ENCODE measurements at places on chromosomes 5 and 9.

- no peak for DNase-seq
Observed at GRCh38 chr5:136103118-136103517, 29.5 kb upstream of the SMAD5 start.

DNA sequence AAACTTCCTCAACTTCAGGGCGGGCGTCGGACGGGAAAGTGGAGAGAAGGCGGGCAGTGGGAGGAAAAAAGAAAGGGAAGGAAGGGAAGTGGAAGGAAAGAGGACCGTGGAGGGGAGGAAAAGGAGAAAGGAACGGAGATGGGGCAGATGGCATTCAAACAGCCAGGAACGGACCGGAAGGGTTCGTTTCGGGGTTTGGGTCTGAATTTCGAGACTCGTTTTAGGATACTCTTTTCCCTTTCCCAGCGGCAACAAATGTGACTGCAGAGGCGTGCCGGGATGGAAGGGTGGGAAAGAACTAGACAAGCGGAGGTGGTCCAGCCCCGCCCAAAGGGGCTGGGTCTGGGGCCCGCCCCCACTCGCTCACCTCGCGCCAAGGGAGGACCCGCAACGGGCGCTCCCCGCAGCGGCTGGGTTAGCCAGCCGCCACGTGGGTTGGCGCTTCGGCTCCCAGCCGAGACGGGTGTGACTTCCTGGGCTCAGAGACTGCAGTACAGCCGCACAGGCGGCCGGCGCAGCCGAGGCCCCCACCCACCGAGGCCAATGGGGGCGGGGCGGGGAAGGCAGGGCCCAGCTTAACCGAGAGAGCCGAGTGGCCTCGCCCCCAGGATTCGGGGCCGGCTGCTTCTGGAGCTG is 2.7 kb downstream of the VCAN start:
- DNase-seq, result peak; percentile 77

GRCh38 chr9:134338394-134339182 is 12.3 kb downstream of the RXRA start:
- no peak for DNase-seq

DNA sequence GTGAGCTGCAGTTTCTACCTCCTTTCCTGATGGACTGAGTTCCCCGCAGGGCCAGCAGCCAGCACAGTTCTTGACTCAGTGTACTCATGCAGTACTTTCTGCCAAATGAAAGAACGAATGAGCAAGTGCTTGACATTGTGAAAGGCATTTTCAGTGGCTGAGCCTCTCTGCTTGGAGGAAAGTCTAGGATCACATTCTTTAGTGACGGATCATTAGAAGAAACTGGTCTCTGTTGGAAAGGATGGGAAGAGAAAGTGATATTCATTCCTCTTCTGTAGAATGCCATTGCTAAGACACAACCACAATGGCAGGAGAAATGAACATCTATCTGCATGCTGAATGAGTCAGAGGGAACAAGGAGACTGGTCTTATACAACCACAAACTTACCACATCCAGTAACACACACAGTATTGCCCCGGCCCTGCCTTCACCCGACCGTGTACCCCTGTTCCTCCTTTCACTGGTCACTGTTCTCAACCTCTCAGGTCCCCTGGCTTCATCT is 206.9 kb downstream of the CRB2 start:
- no peak for DNase-seq

- DNase-seq, result no peak
Observed at GRCh38 chr9:73344060-73344459, 192.4 kb downstream of the ANXA1 start.

- DNase-seq, result peak; percentile 36
Observed at GRCh38 chr9:134004131-134004873, 12.2 kb upstream of the VAV2 start.

- no peak for DNase-seq
Observed at GRCh38 chr9:18580151-18580550, 106.2 kb downstream of the ADAMTSL1 start.

- no peak for DNase-seq
Observed at GRCh38 chr9:95645579-95645978, 128.8 kb upstream of the PTCH1 start.

- DNase-seq, result no peak
Observed at GRCh38 chr5:126938466-126938865, 91.9 kb downstream of the MARCHF3 start.

DNA sequence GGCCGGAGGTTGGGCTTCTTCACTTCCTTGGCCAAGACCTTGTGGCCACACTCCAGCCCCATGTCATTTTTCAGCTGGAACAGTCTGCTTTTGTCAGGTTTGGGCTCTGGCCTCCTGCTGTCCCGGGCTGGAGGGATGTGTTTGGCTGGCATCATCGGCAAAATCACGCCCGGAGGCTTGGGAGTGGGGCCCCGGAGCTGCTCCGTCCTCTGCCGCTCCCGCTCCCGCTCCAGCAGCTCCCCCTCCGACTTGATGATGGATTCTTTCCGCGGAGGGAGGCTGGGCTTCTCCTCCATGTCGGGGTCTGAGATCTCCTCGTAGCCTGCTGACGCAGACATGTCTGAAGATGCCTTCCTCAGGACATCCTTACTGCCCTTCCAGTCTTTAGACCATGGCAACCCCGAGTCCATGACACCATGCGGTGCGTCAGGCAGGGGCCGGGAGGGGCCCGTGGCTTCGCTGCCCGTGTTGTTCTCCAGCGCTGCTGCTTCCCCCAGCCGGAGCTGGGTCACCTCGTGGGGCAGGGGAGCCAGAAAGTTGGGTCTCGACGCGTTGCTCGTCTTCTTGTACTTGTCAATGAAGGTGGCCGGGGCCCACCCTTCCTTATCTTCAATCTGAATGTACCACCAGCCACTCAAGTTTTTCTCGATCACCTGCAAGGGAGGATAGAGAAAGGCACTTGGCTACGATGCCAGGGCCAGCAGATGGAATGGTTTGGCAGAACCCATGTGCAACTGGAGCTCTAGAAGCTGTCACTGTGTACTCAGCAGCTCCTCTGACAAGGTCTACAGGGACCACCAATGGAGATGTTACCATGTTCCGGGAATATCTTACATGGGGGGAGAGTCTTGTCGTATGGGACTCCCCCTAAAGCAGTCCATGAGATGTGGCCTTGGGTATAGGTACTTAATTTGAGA is 56.0 kb upstream of the UBTD2 start:
- DNase-seq, result no peak

- DNase-seq, result no peak
Observed at GRCh38 chr9:135075234-135076142, 12.0 kb upstream of the OLFM1 start.

- DNase-seq, result no peak
Observed at GRCh38 chr5:90641528-90641927, 82.9 kb downstream of the ADGRV1 start.

DNA sequence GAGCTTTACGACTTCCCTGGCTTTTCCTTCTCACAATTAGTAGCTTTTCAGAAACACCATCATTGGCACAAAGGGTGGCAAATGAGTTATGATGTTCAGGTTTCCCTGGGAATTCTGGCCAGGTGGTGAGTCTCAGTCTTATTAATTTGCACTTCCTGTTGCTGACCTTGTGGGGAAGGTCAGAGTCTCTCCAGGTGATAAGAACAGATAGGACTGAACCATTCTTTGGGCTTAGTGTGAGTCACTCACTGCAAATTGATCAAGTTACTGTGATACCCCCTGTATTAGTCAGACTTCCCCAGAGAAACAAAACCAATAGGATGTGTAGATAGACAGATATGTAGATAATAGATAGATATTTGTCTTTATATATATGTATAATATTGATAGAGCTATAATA is 53.8 kb upstream of the RANBP3L start:
- DNase-seq, result no peak

DNA sequence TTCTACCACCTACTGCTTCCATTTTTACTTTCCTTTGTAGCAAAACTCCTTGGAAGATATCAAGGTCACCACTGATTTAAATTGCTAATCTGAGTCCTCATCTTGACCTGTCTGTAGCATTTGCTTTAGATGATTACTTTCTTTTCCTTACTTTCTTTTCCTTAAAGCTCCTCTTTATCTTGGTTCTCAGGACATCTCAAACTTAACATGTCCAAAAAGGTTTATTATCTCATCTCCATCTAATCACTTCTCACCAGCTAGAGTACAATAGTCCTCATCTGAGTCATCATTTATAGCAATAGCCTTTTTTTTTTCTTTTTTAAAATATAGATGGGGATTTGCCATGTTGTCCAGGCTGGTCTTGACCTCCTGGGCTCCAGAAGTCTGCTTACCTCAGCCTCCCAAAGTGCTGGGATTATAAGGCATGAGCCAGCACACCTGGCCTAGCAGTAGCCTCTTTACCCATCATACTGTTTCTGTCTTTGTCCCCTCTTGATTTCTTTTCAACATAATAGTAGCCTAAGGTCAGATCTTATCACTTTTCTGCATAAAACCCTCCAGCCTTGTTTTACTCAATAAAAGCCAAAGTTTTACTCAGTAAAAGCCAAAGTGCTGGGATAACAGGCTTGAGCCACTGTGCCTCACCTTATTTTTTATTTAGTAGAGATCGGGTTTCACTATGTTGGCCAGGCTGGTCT is 32.9 kb upstream of the GPR21 start:
- DNase-seq, result no peak

- no peak for DNase-seq
Observed at GRCh38 chr9:83936523-83936922, 15.3 kb upstream of the KIF27 start.

GRCh38 chr5:32709750-32710549 is 1.2 kb upstream of the NPR3 start:
- DNase-seq, result peak; percentile 75

DNA sequence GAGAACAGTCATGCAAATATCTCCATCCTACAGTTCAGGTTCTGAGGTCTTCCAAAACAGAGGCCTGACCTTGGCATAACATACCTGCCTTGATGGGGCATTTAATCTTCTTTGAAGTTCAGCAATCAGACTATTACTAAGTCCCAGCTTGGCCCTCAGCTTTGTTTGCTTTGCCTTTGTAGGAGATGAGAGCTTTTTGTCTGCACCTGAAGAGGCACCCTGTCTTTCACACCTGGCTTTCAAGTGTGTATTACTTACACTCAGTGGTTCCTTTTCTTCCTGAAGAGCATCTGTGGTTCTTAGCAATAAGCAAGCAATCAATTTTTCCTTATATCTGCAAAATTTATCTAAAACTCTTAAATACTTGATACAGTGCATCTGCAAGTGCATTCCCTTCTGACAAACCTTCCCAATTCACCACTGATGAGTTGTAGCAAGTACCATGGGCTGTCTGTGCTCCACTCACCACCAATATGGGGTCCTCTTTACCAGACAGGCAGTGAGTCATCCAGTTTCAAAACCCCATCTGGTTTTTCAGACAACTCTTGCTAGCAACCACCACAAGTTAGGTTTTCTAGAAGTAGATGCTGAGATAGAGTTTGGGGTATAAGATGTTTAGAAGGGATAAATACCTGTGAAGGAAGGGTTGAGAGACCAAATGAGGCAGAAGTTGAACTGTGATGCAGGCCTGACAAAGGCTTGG is 100.2 kb downstream of the HINT1 start:
- DNase-seq, result no peak

- no peak for DNase-seq
Observed at GRCh38 chr5:125503946-125504345, 757.5 kb upstream of the ZNF608 start.

GRCh38 chr9:107711542-107711941 is 222.0 kb upstream of the KLF4 start:
- no peak for DNase-seq

DNA sequence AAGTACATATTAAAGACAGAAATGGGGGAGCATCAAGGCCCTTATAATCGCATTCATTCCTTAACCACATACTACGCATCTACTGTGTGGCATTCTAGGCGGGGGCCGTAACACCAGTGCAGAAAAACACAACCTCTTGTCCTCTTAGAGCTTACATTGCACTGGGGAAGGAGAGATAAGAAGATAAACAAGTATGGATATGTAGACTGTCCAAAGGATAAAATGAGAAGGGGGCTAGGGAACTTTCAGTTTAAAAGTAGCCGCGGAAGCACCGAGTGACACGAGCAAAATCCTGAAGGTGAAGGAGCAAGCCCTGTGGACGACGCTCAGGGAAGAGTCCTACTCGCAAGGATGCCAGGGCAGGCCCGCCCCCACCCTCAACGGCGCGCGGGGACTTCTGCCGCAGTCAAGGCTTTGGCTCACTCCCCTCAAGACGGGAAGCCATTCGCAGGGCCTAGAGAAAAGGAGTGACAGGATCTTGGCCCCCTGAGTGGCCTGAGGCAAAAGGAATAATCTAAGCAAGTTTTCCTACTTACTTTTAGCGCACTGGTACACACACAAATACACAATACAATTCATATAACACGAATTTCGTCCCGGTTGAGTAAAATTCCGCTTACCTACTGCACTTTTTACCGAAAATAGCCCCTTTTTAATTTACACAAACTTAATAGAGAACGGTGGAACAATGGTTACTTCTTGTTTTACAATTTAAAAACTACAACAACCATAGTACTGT is 1.3 kb upstream of the NIPBL start:
- peak; percentile 40 for DNase-seq

DNA sequence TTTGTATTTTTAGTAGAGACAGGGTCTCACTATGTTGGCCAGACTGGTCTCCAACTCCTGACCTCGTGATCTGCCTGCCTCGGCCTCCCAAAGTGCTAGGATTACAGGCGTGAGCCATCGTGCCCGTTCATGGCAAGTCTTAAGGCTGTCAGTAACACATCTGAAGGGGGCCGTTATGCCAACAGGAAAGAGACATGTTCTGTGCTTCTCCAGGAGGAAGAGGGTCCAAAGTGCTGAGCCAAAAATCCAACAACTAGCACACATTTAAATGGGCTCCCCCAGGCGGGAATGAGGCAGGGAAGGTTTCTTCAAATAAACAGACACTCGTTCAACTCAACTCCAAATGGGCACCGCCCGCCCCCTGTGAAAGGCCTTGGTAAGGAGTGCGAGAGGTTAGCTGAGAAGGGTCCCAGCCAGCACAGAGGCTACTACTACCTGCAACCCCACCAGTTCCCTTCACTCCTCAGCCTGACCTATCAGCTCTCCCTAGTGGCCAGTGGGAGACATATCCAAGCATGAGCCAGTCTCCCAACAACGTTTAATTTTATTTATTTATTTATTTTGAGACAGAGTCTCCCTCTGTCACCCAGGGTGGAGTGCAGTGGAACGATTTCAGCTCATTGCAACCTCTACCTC is 84.1 kb upstream of the DMRT1 start:
- DNase-seq, result peak; percentile 51

DNA sequence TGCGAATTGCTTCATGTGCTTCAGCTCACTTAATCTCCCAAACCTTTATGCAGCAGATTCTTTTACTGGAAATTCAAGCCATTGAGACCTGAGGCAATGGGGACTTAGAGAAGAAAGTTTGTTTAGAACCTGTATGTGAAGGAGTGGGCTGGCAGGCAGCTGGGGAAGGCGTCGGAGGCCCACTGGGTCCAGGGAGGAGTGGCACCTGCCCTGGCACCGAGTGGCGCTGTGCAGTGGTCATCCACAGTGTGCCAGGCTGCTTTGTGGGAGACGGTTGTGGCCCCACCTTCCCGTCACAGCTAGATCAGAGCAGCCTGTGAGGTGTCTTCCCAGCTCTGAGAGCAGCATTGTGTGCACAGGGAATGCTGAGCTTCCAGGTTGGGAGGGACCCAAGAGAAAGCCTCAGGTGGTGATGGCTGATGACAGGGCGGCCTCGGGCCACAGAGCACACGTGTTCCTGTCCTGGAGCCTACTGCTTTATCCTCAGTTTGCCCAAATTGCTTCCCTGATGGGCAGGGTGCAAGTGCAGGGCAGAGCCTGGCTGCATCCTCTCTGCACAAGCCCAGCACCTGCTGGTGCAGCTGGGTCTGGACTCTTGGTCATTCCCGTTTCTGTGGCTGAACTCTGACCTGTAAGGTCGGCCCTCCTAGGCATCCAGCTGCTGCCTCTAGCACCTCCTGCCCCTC is 175.2 kb downstream of the CACNA1B start:
- DNase-seq, result no peak

All from GM13976 (cell line).